ENCODE measurements at places on chromosomes 1 and 21.

DNA sequence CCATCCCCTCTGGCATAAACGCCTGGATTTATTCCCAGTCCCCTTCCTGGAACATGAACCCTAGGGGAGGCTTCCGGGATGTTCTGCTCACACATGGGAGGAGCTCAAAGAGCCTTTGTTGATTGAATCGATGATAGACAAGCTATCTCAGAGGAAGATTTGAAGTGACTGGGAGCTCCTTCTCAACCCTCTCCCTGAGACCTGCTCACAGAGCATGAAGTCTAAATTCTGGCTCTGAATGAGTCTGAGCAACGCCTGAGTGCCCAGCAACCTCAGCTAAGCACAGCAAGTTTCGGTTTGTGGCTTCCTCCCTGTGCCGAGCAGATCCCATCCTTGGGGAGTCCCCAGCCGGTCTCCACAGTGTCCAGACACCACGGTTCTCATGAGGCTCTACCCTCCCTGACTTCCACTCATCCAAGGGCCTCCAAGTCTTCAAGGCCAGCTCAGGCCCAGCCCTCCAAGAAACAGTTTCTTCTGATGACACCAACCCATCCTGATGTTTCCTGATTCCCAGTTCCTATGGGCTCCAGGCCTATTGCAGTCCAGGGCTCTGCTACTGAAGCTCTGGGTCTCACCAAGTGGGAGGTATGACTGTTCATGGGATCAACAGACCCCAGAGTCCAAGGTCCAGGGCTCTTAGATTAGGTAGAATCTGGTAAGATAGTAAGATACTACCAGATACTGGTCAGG is 190.8 kb downstream of the DYRK1A start:
- DNase-seq = no peak

GRCh38 chr21:31557421-31558188 is 101.9 kb upstream of the SOD1 start:
- DNase-seq = no peak

- no peak for DNase-seq
Measured at GRCh38 chr1:19407494-19408096, 77.7 kb downstream of the CAPZB start.

DNA sequence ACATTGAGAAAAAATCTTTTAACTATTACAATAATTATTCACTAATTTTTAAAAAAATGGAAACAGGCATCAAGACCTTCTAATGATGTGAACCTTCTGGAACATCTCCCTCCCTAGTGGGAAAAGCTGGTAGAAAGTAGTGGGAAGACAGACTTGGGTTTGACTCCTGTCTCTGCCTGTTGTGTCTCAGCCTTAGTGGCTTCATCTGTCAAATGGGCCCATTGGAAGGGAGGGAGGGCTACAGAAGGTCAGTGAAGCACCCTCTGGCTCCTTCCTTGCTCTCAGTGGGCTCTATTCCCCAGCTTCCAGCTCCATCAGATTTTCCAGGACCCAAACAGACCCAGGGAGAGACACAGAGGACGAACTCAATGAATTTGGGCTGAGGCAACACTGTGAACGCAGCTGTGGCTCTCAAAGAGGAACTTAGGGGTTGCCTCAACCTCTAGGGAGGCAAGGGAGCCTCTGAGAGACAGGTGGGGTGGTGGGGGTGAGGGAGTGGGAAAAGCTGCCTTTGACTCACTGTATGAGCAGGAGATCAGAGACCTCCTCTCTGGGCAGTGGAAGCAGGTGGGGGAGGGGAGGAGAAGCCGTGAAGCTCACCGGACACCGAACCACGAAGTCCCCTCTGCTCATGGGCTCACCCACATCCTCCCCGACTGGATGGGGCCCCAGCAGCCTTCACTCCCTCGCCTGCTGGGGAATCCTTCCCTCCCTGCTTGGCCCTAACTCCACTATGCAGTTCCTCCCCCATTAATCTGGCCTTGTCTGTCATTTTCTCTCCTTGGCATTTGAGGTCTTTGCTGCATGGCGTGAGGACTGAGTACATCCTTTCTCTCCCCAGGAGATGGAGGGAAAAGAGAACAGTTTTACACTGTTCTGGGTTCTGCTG is 4.5 kb downstream of the CNR2 start:
- DNase-seq = no peak

Measured in SK-N-MC (cell line).